ENCODE measurements at places on chromosomes 4 and X. TPM values are rescaled to one million over a fixed set of nuclear protein-coding genes. Genes with fewer than 3 reads are reported as not detected.

DNA sequence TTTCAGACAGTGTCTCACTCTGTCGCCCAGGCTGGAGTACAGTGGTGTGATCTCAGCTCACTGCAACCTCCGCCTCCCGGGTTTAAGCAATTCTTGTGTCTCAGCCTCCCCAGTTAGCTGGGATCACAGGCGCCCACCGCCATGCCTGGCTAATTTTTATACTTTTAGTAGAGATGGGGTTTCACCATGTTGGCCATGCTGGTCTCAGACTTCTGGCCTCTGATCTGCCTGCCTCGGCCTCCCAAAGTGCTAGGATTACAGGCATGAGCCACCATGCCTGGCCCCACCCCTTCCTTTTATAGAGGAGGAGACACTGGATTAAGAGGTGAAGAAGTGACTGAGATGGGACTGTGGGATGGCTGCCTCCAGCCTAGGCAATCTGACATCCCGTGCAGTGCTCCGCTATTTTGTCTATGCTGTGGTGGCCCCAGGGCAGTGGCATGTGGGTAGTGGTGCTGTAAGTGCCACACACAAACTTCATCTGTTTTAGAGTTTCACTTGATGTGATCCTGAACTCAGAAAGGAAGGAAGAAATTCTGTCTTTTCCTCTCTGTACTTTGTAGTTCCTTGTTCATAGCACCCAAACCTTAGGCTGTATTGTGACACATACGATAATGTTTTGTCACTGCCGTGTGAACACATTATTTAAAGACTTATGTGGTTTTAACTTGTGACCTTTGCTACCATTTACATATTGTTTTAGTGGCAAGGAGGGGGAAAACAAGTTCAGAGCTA lies 48.9 kb downstream of the FNIP2 start:
- H3K36me3 ChIP-seq = no peaks in the 10 kb centered on the region
- peaks cover 4% of the 10 kb centered on the region for H3K4me1 ChIP-seq
- DNase-seq = no peak
- 0 out of 3 replicates have a peak overlapping the region, but pooled peaks have one; percentile 31 for H3K27ac ChIP-seq
- no peaks in the 10 kb centered on the region for H3K27me3 ChIP-seq

DNA sequence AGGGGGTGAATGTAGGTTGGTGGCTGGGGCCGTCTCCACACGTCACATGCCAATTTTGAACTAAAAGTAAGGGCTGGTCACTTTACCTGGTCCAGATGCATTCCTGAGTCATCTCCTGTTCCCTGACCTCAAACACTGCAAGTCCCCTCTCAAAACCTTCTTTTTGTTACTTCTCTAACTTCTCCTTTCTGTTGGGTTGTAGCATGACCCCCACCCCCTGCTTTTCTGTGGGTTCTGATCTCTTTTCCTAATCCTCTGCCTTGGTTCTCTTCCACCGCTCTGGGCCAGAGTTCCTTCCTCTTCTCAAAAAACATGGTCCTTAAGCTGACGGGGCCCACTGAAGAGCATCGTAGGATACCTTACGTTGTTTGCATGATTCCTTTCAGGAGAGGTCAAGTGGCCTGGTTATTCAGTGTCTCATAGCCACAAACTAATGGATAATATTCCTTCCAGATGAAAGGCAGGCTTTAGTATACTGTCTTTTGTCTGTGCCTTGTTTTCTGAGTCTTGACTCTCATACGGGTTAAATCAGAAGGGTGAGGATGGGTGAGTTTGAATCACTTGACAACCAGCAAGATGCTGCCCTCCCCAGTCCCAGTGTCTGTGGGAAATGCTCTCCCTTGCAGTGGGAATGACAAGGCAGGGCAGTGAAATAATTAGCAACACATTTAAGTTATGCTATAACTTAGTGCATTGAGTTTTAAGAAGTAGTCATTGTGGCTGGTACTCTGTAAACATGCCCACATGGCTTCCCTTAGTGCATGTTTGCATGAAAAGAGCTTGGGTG lies 15.1 kb downstream of the SMS start:
- peaks cover 36% of the 10 kb centered on the region for H3K4me1 ChIP-seq
- no peak overlapping the region for H3K4me3 ChIP-seq
- DNase-seq = no peak
- H3K27ac ChIP-seq = no peak overlapping the region
- no peaks in the 10 kb centered on the region for H3K27me3 ChIP-seq

- no peaks in the 10 kb centered on the region for H3K4me1 ChIP-seq
- no peak overlapping the region for H3K27ac ChIP-seq
- no peak overlapping the region for H3K4me3 ChIP-seq
- H3K36me3 ChIP-seq = no peaks in the 10 kb centered on the region
Observed at GRCh38 chrX:9794495-9794894, 8.3 kb downstream of the SHROOM2 start.

DNA sequence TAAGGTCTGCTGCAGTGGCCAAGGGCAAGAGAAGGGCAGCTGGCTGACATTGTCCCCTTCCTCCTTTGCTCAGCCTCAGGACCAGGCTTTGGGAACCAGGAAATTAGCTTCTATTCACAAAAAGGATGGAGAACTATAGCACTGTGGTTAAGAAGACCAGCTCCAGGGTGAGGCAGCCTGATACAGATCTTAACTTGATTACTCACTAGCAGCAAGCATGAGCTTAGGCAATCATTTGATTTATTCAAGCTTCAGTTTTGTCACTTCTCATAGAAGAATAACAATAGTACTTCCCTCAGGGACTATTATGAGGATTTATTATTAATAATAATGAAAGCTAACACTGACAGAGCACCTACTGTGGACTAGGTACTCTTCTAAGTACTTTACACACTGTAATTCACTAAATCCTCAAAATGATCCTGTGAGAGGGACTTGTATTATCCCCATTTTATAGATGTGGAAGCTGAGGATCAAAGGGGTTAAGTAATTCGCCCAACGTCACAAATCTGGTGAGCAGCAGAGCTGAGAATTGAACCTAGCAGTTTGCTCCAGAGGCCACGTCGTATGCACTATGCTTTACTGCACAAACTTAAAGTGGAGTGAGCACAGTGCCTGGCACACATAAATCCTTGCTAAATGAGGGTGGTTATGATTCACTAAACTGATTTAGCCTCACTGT lies 130.4 kb upstream of the PAK3 start:
- H3K4me3 ChIP-seq = no peak overlapping the region
- no peaks in the 10 kb centered on the region for H3K36me3 ChIP-seq
- H3K27me3 ChIP-seq = no peaks in the 10 kb centered on the region
- H3K4me1 ChIP-seq = no peaks in the 10 kb centered on the region
- H3K27ac ChIP-seq = no peak overlapping the region

DNA sequence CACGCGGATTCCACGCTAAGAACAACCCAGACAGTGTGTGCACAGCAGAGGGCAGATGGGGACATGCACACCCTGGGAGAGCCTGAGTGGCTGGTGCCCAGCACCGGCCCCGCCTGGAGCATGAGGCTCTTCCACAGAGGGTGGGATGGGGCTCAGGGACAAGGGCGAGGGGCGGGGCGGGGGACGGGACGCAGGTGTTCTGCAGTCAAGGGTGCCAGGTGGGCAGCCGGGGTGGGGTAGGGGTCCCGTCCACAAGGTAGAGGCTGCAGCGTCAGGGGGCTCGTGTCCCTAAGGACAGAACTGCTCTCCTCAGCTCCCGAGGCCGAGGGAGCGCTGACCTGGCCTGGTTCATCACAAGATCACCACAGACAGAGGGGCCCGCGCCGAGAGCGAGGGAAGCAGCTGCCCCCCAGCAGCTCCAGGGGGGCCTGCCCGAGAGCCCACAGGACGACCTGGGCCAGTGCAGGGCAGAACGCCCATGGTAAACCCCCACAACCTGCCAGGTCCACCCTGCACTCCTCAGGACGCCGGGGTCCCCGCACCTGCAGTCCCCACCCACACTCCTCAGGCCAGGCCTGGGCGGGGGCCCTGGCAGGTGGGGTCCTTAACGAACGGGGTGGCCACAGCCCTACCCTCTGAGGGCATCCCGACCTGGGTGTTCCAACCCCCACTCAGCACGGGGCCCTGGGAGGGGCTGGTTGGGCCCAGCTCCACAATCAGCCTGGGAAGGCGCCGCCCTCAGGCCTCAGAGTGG lies 26.7 kb downstream of the CTBP1 start:
- no peak overlapping the region for H3K27ac ChIP-seq
- DNase-seq = no peak
- no peak overlapping the region for H3K4me3 ChIP-seq
- no peaks in the 10 kb centered on the region for H3K4me1 ChIP-seq
- no peaks in the 10 kb centered on the region for H3K27me3 ChIP-seq

DNA sequence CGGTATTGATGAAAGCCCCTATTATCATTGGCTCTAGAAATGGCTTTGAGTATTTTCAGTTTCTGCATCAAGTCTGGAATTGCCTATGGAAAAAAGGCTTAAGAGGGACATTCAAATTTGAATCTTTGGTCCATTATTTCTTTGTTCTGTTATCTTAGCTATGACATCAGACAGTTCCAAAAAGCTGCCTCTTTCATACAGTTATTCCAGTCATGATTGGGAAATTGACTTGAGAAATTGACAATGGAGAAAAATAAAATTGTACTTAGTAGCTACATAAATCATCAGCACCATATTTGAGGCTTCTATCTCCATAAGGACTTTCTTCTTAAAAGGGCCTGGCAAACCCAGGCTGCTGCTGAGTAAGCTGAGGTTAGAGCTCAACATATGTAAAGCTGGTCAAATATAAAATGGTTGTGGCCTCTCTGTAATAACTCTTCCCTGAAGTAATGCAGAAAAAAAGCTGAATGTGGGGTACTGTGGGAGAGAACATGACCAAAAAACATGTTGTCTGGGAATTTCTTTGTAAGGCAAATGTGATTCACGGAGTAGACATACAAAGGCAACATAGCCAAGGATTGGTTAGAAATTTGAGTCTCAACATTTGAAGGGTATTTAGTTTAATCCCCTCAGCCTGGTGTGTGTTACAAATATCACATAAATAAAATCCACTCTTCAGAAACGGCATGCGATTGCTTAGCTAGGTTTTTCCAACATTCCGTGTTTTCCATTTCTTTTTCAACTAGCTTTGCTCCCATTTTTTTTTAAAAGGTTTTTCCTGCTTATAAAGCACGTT lies 100.9 kb downstream of the LNX1 start:
- no peaks in the 10 kb centered on the region for H3K27me3 ChIP-seq
- no peaks in the 10 kb centered on the region for H3K4me1 ChIP-seq
- H3K36me3 ChIP-seq = no peaks in the 10 kb centered on the region

DNA sequence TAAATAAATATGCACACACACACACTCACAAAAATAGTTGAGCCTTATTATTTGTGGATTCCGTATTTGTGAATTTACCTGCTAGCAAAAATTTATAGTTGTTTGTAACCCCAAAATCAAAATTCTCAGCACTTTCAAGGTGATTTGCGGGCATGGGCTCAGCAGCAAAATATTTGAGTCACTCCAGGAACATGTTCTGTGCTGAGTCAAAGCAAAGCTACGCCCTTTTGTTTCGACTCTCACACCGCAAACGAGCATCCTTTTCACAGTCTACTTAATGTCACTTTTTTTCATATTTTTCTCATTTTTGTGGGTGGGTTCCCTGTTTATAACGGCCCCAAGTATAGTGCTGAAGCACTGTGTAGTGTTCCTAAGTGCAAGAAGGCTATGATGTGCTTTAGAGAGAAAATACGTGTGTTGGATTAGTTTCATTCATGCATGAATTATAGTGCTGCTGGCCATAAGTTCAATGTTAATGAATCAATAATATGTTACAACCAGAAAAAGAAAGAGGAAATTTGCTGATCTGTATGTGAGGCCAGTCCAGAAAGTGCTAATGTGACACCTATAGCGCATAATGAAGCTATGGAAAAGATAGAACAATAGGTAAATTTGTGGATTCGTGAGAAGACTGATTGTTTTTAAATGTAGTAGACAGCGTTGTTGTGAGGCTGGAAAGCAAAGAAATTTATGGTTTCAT lies 723.2 kb upstream of the AGA start:
- no peak overlapping the region for H3K27ac ChIP-seq
- no peak overlapping the region for H3K4me3 ChIP-seq
- H3K36me3 ChIP-seq = no peaks in the 10 kb centered on the region
- no peak for DNase-seq
- no peaks in the 10 kb centered on the region for H3K27me3 ChIP-seq

GRCh38 chrX:130728208-130728607 lies 174.8 kb downstream of the ENOX2 start:
- H3K27me3 ChIP-seq = no peaks in the 10 kb centered on the region
- no peaks in the 10 kb centered on the region for H3K4me1 ChIP-seq
- no peak for DNase-seq
- no peak overlapping the region for H3K4me3 ChIP-seq
- no peaks in the 10 kb centered on the region for H3K36me3 ChIP-seq

The PRRG1 gene
- polyA plus RNA-seq = 3.7 TPM

- H3K4me3 ChIP-seq = no peak overlapping the region
- H3K27ac ChIP-seq = no peak overlapping the region
- no peaks in the 10 kb centered on the region for H3K4me1 ChIP-seq
Observed at GRCh38 chrX:141960578-141960977, 56.9 kb downstream of the MAGEC1 start.

Data from K562 (cell line).